Suprapubic skin (tissue), 4 donors: ENCODE measurements at places on chromosomes 12 and 14. TPM values are rescaled to one million over a fixed set of nuclear protein-coding genes. Genes with fewer than 3 reads are reported as not detected.

GRCh38 chr14:61125041-61125866, 144.2 kb downstream of the SLC38A6 start:
- DNase-seq = no peak
- no peaks in the 10 kb centered on the region for H3K36me3 ChIP-seq
- no peak overlapping the region for H3K4me3 ChIP-seq
- no peak overlapping the region for H3K27ac ChIP-seq

- DNase-seq = no peak
- H3K27me3 ChIP-seq = no peaks in the 10 kb centered on the region
- no peak overlapping the region for H3K27ac ChIP-seq
- no peak overlapping the region for H3K4me3 ChIP-seq
- peaks cover 15% of the 10 kb centered on the region for H3K36me3 ChIP-seq
Measured at GRCh38 chr12:26717757-26718156, 115.2 kb downstream of the ITPR2 start.

DNA sequence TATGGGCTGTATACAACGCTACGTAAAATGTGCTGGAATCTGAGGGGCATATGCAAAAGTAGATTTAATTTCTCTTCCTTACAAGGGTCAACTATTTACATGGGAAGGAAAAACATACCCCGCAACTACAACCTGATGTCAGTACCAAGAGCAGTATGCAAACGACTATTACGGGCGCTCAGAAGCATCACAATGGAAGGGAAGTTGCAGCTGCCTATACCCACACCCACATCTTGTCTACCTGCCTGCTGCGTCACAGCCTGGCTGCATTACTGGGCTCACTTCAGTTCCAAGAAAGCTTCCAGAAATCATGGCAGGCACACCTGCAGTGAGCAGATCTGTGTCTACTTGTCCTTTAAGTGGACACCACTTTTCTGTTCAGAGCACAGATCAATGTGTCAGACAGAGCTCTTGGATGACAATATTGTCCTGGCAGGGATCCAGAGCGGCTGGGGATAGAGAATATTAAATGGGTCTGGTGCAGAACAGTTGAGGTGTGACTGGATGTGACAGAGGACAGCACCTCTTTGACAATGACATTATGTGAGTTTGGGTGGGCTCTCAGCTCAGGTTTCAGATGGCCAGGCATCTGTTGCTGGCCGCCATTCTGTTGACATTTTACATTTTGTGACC, 41.5 kb upstream of the GNG2 start:
- no peaks in the 10 kb centered on the region for H3K4me1 ChIP-seq
- DNase-seq = no peak
- H3K36me3 ChIP-seq = no peaks in the 10 kb centered on the region
- H3K27ac ChIP-seq = no peak overlapping the region
- no peaks in the 10 kb centered on the region for H3K27me3 ChIP-seq

DNA sequence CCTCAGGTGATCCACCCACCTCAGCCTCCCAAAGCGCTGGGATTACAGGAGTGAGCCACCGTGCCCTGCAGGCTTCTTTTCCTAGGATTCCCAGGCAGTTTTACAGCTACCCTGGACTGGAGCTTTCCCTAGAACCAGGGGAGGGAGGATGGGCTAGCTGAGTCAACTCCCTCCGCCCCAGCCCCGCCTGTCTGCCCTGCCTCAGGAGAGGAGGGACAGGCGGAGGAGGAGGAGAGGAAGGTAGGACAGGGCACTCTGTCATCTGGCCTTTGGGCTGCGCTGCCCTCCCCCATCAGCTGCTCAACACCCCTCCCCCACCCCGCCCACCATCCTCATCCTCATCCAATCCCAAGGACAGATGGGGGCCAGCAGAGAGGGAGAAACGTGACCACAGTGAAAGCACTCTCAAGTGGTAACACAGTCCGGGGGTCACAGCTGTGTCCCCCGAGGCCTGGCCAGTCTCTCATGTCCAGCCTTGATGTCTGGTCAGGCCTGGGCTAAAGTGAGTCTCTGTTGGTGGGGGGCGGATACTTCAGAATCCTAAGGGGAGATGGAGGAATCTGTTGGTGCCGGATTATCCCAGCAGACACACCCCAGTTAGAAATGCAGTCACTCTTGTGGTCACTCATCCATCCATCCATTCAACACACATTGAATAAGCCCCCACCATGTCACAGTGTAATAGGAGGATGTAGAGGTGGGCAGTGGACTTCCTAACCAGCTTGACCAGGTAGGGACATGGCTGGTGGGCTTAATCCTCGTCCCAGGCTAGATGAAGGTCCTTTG, 12.3 kb downstream of the FIGNL2 start:
- DNase-seq = no peak
- no peak overlapping the region for H3K27ac ChIP-seq
- H3K27me3 ChIP-seq = peaks cover 24% of the 10 kb centered on the region
- no peak overlapping the region for H3K4me3 ChIP-seq

DNA sequence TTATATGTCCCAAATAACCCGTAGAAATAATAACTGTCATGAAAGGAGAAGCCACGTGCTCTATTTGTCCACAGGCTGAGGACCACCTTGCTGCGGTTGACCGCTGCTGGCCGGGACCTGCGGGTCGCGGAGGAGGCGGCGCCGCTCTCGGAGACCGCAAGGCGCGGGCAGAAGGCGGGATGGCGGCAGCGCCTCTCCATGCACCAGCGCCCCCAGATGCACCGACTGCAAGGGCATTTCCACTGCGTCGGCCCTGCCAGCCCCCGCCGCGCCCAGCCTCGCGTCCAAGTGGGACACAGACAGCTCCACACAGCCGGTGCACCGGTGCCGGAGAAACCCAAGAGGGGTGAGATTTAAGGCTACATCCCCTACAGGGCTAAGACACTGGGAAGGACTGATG, 21.0 kb downstream of the RPGRIP1 start:
- peaks cover 3% of the 10 kb centered on the region for H3K27me3 ChIP-seq
- H3K4me1 ChIP-seq = peaks cover 7% of the 10 kb centered on the region
- no peak overlapping the region for H3K27ac ChIP-seq
- no peak for DNase-seq

DNA sequence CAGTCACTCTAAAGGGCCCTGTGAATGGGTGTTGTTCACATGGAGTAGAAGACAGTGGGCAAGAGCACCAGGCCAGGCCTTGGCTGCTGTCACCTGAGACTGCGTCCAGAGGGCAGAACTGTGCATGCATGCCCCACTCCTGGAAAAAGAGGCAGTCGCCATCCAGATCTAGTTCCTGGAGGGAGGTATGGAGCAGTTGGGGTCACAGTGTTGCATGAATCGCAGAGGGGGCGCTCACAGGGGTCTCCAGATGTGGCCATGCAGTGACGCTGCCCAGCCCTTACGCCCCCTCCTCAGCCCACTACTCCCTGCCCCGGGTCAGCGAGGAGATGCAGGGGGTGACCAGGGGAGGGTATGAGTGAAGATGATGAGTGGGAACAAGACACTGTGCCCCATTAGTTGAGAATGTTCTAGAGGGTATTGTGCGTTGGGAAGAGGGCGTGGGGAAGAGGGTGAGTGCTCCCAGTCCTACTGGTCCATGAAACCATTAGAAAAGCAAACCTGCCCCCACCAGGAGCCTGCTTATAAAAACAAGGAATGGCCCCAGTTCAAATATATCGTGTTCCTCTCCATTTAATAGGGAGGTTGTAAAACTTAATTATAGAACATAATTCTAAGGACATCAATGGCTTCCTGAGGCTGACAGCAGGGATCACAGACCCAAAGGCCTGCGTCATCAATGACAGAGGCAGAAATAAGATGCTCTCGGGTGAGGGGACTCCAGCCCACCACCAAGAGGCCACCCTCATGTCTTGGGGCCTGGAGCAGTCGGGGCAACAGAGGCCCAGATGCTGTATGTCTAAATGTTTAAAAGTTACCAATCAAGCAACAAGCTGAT, 32.2 kb upstream of the BCL7A start:
- no peaks in the 10 kb centered on the region for H3K27me3 ChIP-seq
- DNase-seq = no peak
- H3K27ac ChIP-seq = no peak overlapping the region
- no peak overlapping the region for H3K4me3 ChIP-seq
- H3K4me1 ChIP-seq = peaks cover 4% of the 10 kb centered on the region

- DNase-seq = no peak
- no peak overlapping the region for H3K4me3 ChIP-seq
- H3K4me1 ChIP-seq = peaks cover 13% of the 10 kb centered on the region
- H3K27ac ChIP-seq = no peak overlapping the region
Measured at GRCh38 chr14:33987565-33988080, 36.7 kb upstream of the EGLN3 start.

DNA sequence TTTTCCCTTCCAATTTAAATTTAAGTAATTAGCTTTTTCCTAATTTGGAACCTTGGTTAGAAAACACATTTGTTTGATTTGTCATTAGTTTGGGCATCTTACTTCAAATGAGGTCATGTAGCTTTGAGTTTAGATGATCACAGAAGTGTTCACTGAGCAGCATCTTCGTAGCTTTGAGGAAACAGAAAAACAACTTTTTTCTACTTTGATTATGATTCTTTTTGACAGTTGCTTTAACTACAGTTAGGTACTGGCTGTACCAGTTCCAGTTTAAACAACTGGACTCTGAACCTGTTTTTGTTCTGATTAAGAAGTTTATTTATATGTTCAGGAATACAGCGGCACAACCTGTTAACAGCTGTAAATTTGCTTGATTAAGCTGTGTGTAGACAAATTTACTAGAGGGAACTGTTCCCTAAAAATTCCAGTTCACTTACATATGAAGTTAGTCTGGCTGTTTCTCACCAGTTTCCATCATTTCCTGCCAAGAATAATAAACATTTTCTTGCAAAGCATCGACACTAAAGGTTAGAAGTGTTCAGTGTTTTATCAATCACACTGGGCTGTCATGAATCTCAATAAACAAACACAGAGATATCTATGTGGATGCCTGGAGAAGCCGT, 191.9 kb downstream of the RAD51B start:
- DNase-seq = no peak
- no peaks in the 10 kb centered on the region for H3K36me3 ChIP-seq
- no peak overlapping the region for H3K4me3 ChIP-seq

DNA sequence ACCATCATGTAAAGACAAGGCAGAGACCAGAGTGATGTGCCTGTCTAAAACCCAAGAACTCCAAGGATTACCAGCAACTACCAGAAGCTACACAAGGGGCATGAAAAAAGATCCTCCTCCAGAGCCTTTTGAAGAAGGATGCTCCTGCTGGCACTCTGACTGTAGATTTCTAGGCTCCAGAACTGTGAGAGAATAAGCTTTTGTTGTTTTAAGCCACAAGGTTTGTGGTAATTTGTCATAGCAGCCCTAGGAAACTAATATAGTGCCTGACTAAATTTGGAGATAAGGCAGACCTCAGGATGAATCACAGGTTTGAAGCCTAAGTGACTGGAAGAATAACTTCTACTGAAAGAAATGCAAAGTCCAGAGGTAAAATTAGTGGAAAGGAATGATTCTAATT, 132.9 kb downstream of the CEP83 start:
- H3K4me3 ChIP-seq = no peak overlapping the region
- no peaks in the 10 kb centered on the region for H3K27me3 ChIP-seq
- H3K36me3 ChIP-seq = peaks cover 30% of the 10 kb centered on the region
- H3K4me1 ChIP-seq = no peaks in the 10 kb centered on the region
- H3K27ac ChIP-seq = no peak overlapping the region

Gene KRT71
- 55.8 TPM for total RNA-seq

Gene WDHD1
- 2.5 TPM for total RNA-seq

Gene RNASE3
- not detected for total RNA-seq

Gene P2RX7
- total RNA-seq = 23.0 TPM
